ENCODE measurements at places on chromosomes 5 and 9.

GRCh38 chr5:155408465-155408864 lies 394.9 kb downstream of the KIF4B start:
- no peak for DNase-seq

DNA sequence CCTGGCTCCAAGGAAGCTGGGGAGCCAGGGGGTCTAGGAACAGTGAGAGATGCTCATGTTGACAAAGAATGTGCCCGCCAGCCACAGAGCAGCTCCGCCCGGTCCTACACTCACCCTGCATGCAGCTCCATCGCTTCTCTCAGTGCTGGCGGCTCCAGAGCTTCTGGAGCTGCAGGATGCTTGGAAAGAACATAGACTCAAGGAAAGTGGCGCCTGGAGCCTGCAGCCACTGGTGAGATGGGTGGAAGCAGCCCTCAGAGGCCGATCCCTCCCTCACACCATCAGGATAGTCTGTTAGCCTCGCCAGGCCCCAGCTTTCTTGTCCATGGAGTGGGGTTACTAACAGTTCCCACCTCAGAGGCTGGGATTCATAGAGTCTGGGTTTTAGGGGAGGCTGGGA lies 26.4 kb upstream of the SLC6A19 start:
- DNase-seq, result no peak

GRCh38 chr5:171080186-171080938 lies 218.5 kb downstream of the RANBP17 start:
- DNase-seq, result no peak

DNA sequence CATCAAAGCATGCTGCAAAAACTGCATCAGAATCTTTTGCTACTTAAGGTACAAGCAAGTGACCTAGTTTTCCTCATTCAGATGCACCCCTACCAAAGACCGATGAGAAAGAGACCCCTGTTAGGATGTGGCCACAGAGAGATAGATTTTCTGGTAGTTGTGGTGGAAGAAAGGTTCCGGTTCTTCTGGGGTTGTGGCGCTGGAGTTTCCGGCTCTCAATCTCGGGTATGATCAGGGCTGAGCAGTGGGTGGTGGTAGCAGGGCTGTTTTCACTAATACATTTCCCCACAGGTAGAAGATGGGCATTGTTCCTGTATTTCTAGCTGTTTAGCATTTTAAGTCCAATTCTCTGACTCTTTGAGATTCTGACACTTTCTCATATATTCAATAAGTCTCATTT lies 58.4 kb downstream of the PCSK1 start:
- DNase-seq, result no peak

DNA sequence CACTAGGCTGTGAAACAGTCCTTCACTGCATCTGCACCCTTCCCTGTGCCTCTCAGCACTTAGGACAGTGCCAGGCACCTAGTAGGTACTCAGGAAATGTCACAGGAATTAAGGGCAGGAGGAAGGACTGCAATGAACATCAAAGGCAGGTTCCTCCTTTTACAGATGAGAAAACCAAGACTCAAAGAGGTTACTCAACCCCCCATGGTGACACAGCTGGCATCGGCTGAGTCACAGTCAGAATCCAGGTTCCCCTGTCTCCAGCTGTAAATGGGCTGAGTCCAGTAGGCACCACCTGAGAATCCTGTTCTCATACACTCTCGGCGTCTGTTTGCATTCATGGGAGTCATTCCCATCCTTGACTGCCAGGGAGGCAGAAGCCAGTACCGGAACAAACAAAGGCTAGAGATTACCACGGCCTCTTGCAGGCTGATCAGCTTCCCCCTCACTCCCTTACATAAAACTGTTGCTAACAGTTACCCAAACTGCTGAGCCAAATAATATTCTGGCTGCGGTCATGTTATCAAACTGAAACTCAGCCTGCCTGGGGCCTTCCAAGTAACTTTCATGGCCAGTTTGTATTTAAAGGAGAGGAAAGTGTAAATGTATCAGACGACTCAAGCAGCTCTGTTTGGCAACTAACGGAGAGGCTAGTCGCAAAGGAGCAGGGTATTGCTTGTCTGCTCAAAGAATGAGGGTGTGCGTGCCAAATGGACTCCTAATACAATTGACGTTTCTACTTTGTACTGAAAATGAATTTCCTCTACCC lies 201.7 kb downstream of the PAPPA start:
- peak; percentile 84 for DNase-seq

DNA sequence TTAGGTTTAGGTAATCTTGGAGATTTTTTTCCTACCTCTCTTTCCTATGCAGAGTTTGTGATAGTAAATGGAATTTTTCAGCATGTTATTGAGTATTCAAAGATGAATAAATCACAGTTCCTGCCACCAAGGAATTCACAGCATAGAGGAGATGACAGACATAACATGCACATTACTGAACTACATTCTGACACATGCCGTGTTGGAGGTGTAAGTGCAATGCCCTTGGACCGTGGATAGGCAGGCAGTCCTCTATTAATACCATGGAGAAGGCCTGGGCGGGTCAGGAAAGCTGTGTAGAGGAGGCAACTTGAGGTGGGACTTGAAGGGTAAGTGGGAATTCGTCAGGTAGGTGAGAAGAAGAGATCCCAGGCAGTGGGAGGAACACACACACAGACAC lies 43.9 kb downstream of the MCCC2 start:
- no peak for DNase-seq

DNA sequence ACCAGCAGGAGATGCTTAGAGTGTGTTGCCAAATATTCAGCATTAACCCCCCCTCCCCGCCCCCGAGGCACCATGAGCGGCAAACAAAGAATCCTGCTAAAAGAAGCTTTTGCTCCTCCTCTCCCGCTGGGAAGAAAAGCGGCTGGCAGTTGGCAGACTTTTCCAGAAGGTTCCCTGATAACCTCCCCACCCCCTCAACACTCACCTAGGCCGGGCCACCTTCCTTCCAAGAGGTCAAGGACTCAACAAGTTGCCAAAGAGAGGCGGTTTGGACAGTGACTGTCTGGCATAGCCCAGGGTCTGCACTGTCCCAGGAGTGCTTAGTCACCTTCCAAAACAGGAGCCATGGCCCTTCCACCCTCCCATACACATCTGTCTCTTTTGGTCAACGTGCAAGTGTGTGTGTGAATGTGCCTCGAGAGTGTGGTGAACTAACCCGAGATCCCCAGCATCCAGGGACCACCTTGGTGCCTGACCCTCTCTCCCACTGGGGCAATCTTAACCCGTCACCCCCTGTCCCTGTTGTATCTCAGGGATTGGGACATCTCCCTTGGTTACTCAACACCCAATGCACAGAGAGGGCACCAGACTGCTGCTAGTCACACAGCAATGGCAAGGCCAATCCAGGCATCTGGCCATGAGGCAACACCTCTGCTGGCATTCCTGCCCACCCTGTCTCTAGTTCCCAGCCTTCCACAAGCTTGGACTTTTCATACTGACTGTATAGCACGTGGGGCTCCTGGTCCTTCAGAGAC lies 18.9 kb downstream of the CAMK2A start:
- DNase-seq, result no peak

DNA sequence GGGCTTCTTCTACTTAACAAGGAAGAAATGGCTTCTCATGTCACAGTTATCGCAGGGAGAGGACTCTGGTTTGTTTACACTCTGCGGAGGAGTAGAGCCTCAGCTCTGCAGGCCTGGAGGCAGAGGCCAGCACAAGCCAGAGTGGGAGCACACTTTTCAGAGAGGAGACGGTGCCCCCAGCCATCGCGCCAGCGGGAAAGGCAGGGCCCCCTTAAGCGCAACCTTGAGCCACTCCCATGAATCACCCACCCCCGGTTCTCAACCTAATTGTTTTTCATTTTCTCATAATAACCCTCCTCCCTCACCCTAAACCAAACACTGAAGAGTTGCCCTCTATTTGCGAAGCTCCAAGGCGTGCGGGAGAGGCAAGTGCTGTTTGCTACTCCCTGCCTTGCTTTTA lies 208.4 kb upstream of the TBCA start:
- no peak for DNase-seq

GRCh38 chr5:68086857-68087256 lies 128.7 kb upstream of the PIK3R1 start:
- no peak for DNase-seq

- no peak for DNase-seq
Measured at GRCh38 chr9:112446080-112446479, 40.5 kb upstream of the KIAA1958 start.

DNA sequence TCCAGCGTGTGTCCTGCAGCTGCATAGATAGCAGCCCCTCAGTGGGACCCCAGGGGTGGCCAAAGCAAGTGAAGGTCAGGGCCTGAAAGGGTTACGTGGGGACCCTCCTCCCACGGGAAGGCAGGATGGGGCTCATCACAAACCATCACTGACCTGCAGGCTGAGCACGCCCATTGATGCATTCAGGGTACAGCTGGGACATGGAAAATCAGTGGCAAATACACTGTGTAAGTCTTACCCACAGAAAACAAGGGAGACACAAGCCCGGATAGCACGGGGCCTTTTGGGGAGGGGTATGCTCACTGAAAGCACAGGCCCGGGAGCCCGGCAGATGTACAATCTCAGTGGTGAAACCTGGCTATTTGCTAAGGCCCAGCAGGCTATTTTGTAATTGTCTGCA lies 49.1 kb downstream of the SEMA4D start:
- DNase-seq, result no peak

DNA sequence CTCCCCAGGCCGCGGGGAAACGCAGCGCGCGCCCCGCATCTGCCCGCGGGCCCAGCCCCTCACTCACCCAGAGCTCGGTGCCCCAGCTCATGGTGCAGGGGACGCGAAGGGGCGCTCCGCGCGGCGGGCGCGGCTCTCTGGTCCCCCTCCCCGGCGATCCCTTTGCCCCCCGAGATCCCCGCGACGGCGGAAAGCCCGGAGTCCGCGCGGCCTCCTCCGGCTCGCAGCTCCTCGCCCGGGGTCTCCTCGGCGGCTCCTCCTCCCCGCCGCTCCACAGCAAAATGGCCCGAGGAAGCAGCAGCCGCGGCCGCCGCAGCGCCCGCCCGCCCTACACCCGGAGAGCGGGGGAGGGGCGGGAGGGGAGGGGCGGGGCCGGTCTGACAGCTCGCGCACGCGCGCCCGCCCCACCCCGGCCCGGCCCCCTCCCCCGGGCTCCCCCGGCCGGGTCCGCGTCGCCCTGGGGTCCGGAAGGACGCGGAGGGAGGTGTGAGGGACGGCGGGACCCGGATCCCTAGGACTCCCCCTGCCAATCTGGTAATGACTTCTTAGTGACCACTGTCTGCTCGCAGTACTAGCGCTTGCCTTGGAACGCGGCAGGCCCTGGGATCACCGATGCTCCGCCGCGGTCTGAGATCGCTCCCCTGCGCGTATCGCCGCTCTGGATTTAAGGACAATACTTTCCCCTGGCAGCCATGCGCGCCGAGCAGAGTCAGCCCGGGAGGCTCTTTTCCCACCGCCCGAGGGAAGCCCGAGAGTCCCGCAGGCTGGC lies at the start of gene FNBP1:
Gene FNBP1 (minus strand): TSS at position 305 of the 769 bp plus-strand sequence. CDS start 214 bp downstream, at position 91.
- DNase-seq, result peak; percentile 67

GRCh38 chr9:18675332-18675731 lies 201.4 kb downstream of the ADAMTSL1 start:
- no peak for DNase-seq

DNA sequence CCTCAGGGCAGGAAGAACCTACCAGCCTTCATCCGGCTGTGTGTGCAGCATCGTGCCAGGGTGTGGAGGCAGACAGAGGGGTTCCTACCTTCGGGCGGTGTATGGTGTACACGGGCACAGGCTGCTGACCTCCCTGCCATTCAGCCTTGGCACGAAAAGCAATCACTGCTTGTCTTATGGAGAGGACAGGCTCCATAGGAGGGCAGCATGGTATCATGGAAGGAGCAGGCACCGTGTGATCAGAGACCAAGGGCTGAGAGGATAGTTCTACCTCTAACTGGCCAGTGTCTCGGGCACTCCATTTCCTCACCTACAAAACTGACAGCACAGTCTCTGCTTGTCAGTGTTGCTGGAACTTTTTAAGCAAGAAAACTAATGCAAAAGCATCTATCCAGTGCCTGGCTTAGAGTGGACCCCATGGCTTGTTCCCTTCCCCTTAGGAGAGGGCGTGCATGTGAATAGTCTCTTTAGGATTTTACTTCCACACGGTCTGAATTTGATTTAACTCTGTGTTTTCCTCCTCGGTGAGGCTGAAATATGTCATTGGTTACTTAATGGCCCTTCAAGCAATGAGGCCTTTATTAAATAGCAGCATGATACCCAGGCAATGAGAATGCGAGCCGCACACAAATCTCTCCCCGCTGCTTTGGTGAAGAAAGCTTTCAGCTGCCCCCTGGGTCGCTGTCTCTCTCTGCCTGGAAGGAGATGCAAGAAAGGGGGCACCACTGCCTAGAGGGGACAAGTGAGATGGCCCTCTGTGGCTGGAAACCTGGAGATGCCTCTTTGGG lies 22.2 kb downstream of the TTLL11 start:
- DNase-seq, result no peak

DNA sequence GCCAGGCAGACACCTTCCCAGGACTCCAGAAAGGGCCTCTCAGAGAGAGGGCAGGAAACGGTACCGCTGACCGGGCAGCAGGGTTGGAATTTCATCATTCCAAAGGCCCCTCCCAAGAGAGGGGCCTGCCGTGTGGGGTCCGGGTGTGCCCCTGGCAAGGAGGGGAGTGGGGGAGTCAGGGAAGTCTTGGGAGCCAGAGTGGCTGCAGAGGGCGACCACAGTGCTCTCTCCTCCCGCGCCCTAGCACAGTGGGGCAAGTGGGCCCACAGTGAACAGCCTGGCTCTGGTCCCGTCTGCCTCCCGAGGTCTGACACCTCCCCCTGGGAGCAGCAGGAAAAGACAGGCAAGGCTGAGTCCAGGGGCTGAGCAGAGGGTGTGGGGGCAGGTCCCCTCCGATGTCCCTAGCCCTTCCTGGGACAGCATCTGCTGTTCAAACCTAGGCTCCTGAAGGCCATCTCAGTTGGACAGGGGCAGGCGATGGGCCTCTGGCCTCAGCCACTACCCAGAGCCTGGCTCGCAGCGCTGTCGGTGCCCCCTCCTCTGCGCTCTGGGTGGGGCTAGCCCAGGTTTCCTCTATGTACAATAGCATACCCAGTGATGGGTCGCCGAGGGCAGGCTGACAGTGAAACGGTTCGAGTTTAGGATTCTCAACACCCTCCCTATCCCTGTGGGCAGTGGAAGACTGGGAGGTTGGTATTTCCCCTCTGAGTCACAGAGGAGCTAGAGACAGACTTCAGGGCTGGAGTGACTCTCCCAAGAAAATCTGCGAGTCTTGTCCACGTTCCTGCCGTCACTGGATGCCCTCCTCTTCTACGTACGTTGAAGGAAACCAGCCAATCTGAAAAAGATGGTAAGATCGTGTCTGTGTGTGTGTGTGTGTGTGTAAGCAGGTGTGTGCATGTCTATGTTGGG lies 25.4 kb upstream of the SARDH start:
- no peak for DNase-seq

DNA sequence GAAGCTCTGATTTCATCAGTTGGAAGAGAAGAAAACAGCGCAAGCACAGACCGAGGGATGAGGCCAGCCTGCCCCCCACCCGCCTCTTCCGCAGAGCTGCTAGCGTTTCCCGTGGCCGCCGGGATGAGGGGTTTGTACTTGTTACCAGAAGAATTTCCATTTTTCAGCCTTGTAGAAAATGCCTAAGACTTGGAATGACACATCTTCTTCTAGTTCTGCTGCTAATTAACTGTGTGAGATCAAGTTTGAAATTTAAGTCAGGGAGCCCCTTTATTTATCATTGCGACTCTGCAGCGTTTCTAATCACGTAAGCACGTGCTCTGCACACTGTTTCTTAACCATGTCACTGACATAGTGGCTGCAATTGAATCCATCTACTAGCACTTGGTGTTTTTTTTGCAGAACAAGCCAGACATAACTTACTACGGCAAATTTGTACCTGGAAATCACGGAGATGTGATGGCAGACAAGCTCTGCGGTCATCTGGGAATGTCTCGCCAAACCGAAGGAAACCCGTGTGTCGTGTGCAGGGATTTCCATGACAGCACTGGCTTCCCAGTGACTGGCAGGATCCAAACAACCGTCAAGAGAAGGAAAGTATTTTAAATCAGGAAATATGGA lies 41.8 kb upstream of the ROR2 start:
- DNase-seq, result no peak
